Bronchial epithelial cell (primary cell): ENCODE measurements at places on chromosomes 4 and X.
A peak's percentile ranks its signal among the peaks of the same experiment; 100 is the strongest.

GRCh38 chr4:79049840-79050540 lies 110.8 kb upstream of the PAQR3 start:
- no peak for DNase-seq

- peak; percentile 83 for DNase-seq
Measured at GRCh38 chrX:115344885-115345614, 55.5 kb downstream of the LUZP4 start.

DNA sequence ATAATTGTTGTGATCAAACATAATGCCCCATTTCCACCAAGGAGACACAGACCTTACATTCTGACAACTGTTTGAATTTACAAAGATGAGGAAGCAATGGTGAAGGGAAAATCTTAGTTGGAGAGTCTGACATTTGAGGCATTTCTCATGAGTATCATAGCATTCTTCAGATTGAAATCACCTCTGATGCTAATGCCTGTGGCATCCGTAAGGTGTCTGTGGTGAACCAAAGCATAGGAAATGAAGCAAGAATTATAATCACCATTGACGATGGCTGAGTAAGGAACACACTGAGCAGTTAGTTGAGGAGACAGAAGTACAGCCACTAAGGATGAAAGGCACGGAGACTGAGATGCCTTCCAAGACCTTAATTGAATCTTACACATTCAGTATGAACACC lies 575.7 kb downstream of the TRIML1 start:
- peak; percentile 10 for DNase-seq

DNA sequence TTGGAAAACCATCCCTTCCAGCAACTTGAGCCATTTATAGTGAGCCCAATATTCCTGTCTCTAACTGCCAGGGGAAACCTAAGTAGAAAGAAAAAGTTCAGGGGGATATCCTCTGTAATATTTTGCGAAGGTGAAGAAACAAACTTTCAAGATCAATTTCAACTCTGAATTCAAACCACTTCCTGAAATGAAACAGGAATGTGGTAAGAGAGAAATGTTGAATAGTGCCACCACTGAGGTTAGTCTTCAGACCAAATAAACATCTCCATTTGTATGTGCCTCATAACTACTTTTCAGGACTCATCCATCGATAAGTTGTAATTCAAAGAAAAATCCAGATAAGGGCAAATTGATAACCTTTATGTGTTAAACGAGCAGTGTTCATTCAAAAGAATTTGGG lies 128.7 kb downstream of the GABRB1 start:
- no peak for DNase-seq

DNA sequence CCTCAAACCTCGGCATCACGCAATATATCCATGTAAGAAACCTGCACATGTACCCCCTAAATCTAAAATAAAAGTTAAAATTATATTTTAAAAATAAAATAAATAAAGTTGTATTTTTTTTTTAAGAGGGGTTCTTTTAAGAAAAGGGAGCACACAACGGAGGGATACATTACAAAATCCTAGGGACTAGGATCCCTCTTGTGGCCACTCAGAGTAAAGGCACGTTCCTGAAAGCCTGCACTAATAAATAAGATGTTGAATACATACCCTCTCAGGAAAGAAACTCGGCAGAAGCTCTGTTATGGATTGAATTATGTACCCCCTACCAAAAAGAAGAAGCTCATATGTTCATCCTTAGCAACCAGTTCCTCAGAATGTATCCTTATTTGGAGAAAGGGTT lies 50.9 kb upstream of the PRDX4 start:
- peak; percentile 20 for DNase-seq

DNA sequence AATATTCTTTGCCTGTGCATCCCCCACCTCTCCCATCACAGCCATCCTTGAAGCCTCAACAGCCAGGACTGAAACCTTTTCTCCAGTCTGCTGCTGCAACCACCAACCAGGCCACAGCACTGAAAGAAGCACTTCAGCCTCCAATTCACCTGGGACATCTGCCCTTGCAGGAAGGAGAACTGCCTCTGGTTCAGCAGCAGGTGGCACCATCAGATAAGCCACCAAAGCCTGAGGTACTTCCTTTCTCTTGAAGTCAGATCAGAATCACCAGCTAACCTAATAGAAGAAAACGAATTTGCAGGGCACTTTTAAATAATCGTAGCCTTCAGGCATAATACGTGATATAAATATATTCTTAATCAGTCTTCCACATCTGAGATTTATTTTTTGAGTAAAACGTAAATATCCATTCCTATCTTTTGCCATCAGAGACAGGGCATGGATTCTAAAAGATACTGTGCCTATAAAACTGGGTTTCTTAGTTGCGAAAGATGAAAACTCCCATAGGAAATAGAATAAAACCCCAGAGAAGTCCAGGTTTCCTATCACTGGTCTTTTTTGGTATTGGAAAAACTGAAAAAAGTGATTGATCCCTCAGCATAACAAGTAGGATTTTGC lies 9.5 kb downstream of the AMBN start:
- peak; percentile 60 for DNase-seq

- no peak for DNase-seq
Measured at GRCh38 chr4:1074077-1074476, 39.3 kb downstream of the RNF212 start.

DNA sequence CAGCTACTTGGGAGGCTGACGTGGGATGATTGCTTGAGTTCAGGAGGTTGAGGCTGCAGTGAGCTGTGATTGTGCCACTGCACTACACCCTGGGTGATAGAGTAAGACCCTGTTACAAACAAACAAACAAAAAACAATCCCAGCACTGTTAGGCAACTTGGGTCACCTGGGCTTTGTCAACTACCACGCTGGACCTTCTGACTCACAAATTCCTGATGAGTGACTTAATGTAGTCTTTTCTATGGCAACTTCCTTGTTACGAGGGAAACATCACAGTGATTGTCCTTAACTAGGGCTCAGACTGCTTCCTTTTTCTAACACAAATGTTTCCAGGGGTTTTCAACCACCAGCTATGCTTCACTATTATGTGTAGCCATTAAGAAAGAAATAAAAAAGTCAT lies 128.8 kb upstream of the GPC4 start:
- DNase-seq: peak; percentile 89

DNA sequence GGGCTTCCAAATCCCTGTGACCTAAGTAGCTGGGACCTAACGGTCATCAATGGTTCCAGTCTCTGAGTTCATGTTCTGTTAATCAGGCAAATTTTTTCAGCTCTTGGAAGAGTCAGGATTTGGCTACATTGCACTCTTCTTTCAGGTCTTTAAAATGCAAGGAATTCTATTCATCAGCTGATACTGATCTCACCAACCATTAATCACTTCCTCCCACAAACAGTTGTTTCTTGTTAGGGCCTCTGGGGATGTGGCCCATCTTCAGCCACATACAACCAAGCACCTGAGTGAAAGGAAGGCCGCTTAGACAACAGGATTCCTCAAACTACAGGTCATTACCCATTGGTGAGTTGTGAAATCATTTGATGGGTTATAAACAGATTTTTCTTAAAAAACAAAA lies 71.7 kb downstream of the FANCB start:
- peak; percentile 63 for DNase-seq

DNA sequence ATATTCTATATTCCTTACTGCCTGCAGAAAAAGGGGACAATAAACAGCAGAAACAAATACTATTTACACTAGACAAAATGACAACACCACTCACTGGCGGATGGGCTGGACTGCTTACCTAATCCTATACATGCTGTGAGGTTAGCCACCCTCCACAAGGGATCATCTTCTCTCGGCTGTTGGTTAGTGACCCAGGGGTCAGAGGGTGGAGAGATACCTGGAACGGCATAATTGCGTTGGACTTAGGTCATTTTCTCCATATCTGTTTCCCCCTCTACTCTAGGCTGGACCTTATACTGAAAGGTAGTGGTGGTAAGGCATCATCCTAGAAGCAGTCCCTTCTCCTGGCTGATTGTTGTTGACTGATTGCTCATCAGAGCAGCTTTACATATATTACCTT lies 286.8 kb upstream of the UGT8 start:
- no peak for DNase-seq

DNA sequence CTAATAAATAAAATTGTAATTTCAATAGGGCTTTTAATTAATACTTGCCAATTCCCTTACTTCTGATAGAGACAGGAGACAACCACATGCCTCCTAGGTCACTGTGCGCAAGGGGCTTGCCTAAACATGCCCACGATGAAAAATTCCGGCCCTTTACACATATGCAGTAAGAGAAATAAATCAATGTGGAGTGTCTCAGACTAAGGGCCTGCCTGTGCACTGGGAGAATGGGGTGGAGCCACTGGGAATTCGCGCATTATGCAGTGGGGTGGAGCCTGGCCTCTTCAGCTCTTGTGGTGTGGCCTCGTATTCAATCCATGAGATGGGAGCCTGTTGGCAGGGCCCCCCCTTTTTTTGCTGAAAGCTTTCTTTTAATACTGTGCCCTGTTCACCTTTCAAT lies 484.5 kb downstream of the PDGFC start:
- DNase-seq: no peak

GRCh38 chr4:111775556-111776297 lies 369.5 kb upstream of the FAM241A start:
- DNase-seq: no peak

DNA sequence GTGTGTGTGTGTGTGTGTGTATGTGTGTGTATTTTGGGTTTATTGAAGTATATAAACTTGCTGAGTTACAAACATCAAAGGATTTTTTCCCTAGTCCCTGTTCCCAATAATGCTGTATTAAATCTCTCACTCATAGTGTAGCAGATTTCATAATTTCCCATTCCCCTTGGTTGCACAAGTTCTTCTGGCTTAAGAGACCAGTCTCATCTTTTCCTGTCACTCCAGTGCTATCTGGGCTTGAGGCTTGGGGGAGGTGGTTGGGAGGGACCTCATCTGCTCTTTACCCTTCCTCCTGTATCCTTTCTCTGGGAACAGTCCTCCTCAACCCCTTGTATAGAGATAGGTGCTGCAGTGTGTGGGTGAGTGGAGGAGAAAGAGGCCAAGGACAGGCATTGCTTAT lies 285.4 kb upstream of the BOD1L1 start:
- DNase-seq: peak; percentile 15

DNA sequence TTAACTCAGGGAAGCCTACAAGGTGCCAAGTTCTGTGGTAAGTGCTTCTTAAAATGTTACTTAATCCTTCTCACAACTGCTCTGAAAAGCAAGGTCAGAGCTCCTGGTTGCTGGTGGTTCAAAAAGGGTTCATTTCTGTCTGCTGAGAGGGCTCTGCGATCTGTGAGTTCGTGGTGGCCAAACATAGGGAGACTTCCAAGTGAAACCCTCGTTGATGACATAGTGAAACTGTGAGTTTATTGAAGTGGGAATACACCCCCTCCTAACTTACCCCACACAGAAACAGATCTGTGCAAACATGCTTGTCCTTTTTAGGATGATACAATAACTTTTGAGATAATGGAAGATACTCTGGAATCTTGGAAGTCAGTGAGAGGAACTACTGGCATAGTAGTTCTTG lies 164.8 kb upstream of the PGRMC2 start:
- no peak for DNase-seq

- DNase-seq: no peak
Measured at GRCh38 chr4:176601124-176601523, 191.6 kb downstream of the VEGFC start.

DNA sequence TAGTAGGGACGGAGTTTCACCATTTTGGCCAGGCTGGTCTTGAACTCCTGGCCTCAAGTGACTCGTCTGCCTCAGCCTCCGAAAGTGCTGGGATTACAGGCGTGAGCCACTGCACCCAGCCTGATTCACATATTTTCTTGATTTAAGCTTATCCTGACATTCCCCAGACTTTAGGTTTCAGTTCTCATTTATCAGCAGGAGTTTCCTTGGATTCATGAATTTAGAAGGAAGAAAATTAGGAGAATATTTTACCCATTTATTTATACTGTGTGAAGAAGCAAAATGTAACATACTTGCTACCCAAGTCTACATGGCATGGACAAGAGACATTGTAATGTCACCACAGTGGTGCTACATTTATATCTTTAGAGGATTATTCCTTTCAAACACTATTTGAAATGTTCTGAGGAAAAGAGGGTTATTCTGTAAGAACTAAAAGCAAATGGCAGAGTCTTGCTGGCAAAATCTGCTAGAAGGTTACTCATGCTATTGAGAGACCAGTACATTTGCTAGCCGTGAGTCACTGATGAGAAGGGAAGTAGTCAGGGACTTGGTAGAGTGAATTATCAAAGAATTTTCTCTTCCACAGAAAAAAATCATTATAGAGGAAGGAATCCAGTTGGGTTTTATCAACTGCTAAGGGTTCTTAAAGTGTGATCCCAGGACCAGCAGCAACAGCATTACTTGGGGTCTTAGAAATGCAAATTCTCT lies 26.1 kb upstream of the CFAP299 start:
- DNase-seq: peak; percentile 94

GRCh38 chr4:166822386-166822785 lies 411.9 kb downstream of the SPOCK3 start:
- no peak for DNase-seq

DNA sequence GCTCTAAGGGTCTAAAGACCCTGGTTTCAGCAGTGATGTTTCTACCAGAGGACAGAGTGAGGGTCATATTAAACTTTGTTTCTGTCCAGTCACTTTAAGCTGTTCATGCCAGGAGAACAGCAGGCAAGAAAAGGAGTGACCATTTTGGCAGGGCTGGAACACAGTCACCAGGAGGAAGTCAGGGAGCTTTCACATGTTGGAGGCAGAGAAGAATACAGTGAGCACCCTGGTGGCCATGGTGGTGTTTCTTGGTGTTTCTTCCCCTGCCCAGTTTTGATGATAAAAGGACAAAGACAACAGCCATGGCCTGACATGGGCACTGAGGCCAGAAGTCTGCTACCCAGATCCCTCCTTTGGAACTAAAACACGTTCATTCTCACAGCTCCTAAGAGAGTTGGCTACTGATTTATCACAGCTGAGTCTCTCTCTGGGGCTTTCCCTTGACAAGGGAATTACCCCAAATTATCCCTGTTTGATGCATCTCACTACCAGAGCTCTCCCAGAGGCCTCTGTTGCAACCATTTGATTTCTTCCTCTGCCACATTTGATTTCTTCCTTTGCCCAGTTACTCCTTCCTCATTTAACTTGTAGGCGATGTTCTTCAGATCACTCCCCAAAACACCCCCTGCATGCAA lies 106.4 kb upstream of the NWD2 start:
- no peak for DNase-seq

DNA sequence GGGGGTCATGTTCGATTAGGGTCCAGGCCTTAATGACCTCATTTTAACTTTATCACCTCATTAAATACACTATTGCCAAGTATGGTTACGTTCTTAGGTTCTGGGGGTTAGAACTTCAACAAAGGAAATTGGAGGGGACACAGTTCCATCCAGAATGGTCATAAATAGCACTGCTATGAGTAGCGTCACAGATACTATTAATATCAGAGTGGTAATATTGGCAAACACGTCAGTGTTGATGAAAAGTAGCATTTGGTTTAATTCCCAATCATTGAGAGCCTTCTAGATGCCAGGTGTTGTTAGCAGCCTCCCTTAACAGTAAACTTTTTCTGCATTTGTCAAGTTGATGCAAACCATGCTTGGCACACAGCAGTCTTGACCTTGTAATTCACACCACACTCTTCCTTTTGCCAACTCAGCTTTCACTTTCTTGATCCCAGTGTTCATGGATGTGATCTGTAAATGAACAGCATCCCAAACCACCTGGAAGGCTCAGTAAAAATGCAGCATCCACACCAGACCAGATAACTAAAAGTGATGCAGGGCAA lies 912.5 kb upstream of the TENM3 start:
- no peak for DNase-seq

GRCh38 chrX:3428792-3429191 lies 82.3 kb upstream of the MXRA5 start:
- no peak for DNase-seq

GRCh38 chrX:150080497-150080896 lies 142.2 kb upstream of the EOLA2 start:
- DNase-seq: no peak
